ENCODE measurements at places on chromosomes 4 and X.

DNA sequence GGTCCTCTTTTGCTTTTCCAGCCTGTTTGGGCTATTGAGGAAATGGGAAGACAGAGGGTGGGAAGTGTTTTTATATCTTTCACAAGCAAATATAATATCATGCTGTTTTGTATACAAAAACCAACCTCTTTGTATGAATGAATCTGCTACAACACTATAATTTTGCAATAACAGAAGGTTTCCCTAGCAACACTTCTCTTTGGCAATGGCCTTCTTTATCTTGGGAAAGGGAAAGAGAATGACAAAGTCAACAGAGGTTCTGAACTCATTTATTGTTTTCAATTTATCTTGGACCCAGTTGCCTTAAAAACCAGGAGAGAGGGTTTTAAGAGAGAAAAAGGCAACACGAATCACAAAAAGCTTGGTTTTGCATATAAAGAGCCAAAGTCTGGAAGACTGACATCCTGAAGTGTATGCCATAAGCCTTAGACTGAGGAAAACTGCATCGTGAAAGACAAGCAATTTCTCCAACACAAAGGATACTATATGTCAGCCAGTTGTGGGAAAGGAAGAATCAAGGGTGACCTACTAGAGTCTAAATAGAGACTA, 121.8 kb upstream of the FAM241A start:
- no peak for DNase-seq

- no peak for DNase-seq
Observed at GRCh38 chr4:87895964-87896621, 63.3 kb downstream of the MEPE start.

GRCh38 chr4:66820681-66821080, 724.6 kb downstream of the CENPC start:
- no peak for DNase-seq

DNA sequence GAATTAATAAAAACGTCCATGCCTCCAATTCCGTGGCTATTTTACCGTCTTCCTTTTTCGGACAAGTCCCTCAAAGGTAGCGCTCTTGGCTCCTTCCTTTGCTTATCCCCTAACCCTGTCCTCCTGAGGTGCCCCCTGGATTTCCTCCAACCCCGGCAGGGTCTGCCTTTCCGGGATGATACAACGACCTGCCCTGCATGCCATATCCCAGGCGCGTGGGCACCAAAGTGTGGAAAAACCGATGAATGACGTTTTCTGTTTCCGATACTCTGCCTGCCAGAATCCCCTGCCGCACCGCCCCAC, 706 bp upstream of the CSTF2 start:
- no peak for DNase-seq

GRCh38 chrX:56764153-56764974, 35.3 kb downstream of the NBDY start:
- peak; percentile 85 for DNase-seq

GRCh38 chr4:10029403-10029802, 8.1 kb upstream of the SLC2A9 start:
- no peak for DNase-seq

DNA sequence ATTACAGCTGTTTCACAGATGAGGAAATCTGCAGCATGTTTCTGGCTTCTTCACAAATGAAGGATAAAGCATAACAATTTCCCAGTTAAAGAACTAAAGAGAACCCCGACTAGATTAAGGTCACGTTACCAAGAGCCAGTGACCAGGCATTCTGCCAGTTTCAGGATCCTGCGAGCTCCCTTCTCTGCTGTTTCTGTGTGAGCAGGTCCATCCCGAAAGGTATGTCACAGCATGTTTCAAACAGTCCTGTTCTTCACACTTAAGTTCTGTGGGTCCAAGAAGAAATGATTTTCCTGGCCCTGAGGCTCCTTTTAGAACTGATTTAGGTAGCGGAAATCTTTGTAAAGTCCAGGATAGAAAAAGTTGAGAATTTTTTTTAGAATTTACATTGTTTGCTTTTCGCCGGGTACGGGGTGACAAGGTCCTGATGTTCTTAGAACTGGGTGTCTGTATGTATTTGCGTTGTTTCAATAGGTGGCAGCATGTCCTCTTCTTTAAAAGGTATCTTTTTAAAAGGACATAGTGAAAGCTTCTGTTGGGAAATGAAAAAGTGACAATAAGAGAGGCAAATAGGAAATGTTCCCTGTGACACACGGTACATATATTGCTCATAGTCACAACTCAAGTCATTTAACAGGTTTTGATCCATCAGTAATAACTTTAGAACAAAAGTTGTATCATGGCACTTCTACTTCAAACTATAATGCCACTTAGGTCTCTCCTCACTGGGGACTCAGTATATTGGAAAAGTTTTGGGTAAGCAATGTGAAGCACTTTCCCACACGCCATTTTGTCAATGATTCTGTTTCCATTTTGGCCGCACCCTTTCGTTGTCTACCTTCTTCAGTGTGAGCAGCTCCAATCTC, 18.4 kb downstream of the IL21 start:
- peak; percentile 51 for DNase-seq

GRCh38 chrX:39017716-39018115, 216.5 kb downstream of the MID1IP1 start:
- no peak for DNase-seq

- DNase-seq, result no peak
Observed at GRCh38 chrX:39689376-39690104, 408.2 kb downstream of the BCOR start.

GRCh38 chr4:148162991-148163390, 279.2 kb downstream of the NR3C2 start:
- DNase-seq, result no peak

All from putamen (tissue), 1 donor.